Suprapubic skin (tissue), 4 donors: ENCODE measurements at places on chromosomes 11 and 22. TPM values are rescaled to one million over a fixed set of nuclear protein-coding genes. Genes with fewer than 3 reads are reported as not detected.
A peak's percentile ranks its signal among the peaks of the same experiment; 100 is the strongest.

DNA sequence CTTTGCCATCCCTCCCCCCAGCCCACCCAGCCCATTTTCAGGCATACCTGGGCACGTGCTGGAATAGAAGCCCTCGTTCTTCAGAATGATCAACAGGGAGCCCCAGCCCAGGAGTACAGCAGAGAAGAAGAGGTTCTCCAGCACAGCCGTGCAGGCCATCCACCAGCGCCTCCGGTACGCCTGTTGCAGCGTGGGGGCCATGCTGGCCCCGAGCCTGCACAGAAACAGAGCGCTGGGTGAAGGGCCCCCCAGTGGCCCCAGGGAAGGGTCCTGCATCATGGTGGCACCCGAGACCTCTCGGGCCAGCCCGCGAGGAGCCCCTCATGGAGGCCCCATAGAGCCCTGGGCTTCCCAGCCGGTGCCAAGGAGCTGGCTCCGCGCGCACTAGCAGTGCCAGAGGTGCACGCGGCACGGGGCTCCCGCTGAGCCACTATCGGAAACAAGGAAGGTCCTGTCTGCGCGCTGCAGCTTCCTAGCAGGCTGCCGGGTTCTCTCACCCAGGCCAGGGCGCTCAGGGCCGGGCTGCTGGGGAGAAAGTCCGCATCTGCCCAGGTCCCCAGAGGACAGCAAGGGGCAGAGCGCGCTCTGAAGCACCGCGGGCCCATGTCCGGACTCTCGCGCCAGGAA is 1.5 kb downstream of the SLC43A1 start:
- H3K36me3 ChIP-seq, result no peaks in the 10 kb centered on the region
- H3K27me3 ChIP-seq, result no peaks in the 10 kb centered on the region
- H3K4me3 ChIP-seq, result peak overlapping the region; percentile 75
- H3K4me1 ChIP-seq, result peaks cover 31% of the 10 kb centered on the region
- peak overlapping the region; percentile 26 for H3K27ac ChIP-seq

DNA sequence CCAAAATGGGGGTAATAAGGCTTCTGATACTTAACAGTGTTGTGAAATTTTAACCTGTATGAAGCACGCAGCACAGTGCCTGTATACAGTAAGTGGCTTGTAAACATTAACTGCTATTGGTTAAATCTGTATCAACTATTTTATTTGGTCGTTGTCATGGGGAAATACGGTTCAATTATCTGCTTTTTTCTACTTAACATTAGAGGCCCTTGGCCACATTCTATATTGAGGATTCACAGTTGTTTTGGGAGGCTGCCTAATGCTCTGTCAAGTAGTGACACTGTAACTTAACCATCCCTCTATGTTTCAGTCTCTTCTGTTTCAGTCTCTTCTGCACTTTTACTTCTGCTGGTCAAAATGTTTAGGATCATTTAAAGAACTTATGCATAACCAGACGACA is 95.6 kb downstream of the LDLRAD3 start:
- peaks cover 2% of the 10 kb centered on the region for H3K36me3 ChIP-seq
- no peak overlapping the region for H3K27ac ChIP-seq
- no peak overlapping the region for H3K4me3 ChIP-seq
- DNase-seq, result no peak
- no peaks in the 10 kb centered on the region for H3K27me3 ChIP-seq

Gene DLG2
- 49.2 TPM for total RNA-seq

Gene TRMU
- total RNA-seq, result 28.3 TPM

Gene C1QTNF6
- total RNA-seq, result 8.4 TPM

DNA sequence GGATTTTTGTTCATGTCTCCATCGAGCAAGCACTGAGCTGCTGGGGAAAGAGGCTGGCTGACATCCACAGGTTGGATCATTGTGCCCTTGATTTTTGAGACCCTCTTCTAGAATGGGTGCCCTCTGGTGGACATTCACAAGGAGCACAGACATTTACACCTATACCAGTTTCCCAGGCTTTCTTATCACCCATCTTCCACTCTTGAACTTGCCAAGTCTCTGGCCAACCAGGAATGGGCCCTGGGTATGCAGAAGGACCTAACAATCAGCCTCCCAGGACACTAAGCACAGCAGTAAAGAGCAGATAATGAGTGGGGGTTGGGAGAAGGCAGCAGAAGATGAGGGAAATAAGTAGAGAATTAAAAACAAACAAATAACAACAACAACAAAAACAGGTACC is 5.7 kb upstream of the INTS4 start:
- no peak overlapping the region for H3K27ac ChIP-seq
- no peaks in the 10 kb centered on the region for H3K36me3 ChIP-seq
- H3K4me1 ChIP-seq, result peaks cover 3% of the 10 kb centered on the region
- peaks cover 4% of the 10 kb centered on the region for H3K27me3 ChIP-seq
- no peak overlapping the region for H3K4me3 ChIP-seq
- DNase-seq, result no peak

Gene SMTNL1
- not detected for total RNA-seq
